ENCODE measurements at places on chromosomes 6 and 20.

- DNase-seq = no peak
Measured at GRCh38 chr6:117558818-117559217, 43.5 kb downstream of the GOPC start.

DNA sequence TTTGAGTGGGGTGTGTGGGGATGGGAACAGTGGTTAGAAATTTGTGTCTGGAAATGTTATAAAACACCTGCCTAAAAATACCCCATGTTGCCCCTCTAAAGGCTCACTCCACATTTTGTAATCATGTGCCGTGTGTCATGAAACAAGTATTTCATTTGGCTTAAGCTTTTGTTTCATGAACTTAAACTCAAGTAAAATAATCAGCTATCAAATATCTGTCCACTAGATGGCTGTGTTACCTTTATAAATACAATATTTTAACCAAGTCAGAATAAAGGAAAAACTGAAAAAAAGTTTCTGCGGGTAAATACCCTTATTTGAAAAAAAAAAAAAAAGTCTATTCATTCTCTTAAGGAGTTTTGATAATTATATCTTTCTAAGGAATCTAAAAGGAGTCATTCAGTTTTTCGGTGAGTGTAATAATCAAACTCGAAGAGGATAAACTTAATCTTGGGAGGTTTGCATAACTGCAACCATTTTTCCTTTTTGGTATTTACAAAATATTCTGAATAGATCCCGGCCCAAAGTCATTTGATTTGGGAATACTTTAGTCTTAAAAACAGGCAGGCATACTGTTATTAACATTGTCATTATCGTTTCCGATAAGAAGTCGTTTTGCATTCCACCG lies 29.9 kb upstream of the MTRF1L start:
- DNase-seq = no peak

GRCh38 chr6:11989386-11989785 lies 22.7 kb upstream of the HIVEP1 start:
- DNase-seq = no peak

- no peak for DNase-seq
Measured at GRCh38 chr6:167467793-167468431, 143.0 kb downstream of the TTLL2 start.

DNA sequence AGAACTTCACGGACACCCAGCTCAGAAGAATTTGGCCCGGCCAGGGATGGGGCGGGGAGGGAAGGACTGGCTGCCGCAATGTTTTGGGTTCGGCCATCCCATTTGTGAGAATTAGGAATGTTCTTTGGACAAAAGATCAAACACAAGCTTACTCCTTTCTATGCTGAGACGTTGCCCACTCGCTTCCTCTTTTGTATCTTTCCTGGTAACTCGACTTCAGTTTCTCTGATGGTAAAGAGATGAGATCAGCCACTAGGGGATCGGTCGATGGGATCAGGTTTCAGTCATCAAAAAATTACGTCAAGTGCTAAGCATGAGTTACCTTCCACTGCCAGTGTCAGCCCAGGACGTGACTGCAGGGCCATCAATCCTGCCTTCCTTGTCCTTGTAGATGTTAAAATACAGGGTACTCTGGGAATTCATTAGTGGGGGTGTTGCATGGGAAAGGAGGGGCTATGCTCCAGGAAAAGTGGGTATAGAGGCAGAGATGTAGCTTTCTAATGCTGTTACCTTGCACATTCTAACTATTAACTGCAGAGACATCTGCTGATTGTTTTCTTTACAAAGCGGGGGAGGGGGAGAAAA lies 190.2 kb downstream of the TSHZ2 start:
- DNase-seq = no peak

- no peak for DNase-seq
Measured at GRCh38 chr6:140772576-140772975, 1360.1 kb upstream of the GJE1 start.

DNA sequence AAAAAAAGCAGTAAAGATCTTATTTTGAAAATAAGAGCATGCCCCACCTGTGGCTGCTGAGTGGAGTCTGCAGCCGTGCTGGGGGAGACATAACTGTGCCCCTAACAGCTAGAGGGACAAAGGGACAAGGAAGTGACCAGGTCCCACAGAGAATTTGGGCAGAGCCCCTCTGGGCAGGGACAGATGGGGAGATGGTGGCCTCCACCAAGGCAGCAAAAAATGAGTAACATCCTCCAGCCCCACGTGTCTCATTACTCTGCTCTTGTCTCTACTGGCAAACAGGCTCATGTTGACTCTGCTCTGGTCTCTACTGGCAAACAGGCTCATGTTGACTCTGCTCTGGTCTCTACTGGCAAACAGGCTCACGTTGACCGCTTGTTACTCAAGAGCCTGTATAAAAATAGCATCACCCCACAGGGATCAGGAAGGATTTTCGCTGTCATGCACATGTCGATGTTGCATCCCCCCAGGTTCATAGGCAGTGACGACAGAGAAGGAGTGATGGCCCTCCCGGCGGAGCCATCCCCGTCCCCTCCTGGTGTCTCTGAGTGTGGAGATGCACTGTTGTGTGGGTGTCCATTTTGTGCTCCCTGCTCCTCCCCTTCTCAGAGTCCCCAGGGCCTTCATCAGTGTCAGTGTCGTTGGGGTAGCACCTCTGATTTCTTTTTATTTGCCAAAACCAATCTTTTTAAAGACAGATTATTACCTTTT lies 17.3 kb upstream of the PCMTD2 start:
- no peak for DNase-seq

DNA sequence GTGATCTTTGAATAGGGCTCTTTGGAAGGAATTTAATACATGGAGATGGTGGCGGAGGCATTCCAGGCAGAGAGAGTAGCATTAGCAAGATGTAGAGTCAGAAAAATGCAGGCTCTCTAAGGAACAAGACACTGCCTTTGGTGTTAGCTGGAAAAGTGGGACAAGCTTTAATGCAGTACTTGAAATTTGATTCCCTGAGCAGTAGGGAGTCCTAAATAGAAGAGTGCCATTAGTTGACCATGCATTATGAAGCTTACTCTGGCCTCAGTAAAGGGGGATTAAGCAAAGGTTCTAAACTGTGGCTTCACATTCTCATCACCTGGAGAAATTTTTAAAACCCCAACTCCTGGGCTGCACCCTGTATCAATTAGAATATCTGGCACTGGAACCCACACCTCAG lies 494.8 kb upstream of the SOX4 start:
- DNase-seq = no peak
